ENCODE measurements at places on chromosomes 13 and 19.

DNA sequence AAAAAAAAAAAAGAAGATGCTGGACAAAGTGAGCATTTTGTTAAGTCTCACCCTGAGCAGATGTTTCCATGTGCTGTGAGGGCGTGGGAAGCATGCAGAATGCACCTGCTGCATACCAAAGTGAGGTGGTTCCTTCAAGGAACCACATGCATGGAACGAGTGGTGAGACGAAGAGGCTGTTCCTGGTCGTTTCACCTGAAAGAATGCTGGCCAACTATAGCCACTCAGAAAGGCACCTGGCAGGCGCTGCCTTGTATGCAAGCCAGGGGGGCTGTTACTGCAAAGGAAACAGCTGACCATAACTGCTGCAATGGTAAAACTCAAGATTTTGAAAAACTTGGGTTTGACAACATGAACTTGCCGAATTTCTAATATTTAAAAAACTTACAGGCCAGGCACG lies 14.7 kb downstream of the MIER2 start:
- no peak for DNase-seq

- no peak for DNase-seq
Observed at GRCh38 chr13:33717775-33718174, 100.2 kb upstream of the RFC3 start.

DNA sequence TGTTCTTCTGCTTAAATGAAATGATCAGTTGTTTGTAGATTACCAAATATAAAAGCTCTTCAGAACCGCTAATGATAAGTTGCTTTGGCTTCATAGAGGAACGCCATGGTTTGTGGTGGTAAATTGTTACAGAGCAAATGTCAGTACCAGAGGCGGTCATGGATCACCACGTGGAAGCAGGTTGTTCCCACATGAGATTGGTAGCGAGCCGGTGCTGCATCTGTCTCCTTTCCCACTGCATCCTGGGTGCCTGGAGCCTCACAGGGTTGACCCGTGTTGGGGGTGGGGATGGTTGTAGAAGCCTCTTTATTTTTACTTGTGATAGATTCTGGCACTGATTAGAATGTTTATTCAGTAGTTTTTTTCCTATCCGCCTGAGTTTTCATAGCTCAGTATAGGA lies 14.7 kb downstream of the GARRE1 start:
- no peak for DNase-seq

GRCh38 chr19:38805180-38805579 lies 7.6 kb downstream of the LGALS4 start:
- no peak for DNase-seq

- DNase-seq: no peak
Observed at GRCh38 chr13:30861836-30862467, 44.1 kb upstream of the MEDAG start.

- peak; percentile 55 for DNase-seq
Observed at GRCh38 chr19:588093-588740, 1.5 kb upstream of the HCN2 start.

DNA sequence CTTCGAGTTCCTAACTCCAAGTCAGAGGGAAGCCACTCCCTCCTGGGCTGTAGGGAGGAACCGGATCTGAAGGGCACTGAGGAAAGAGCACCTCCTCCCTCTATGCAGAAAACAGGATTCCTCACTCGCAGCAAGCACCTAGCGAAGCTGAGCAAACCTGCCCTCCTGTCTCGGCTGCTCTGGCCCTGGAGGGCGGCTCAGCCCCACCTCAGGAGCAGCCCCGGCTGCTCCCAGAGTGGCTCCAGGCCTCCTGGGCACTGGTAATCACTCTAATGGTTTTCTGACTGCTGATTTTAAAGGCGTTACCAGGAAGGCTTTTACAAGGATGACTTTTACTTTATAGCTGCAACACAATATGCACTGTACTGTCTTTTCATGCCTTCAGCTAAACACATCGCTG lies 312.5 kb downstream of the TEX29 start:
- no peak for DNase-seq

GRCh38 chr19:15672580-15673175 lies at the start of gene CYP4F12:
Gene CYP4F12 (plus strand): TSS chr19:15673087. CDS start chr19:15673530, 443 bp downstream.
- DNase-seq: no peak
